Thyroid gland (tissue), 4 donors: ENCODE measurements at places on chromosomes 6 and 20. TPM values are rescaled to one million over a fixed set of nuclear protein-coding genes. Genes with fewer than 3 reads are reported as not detected.

- H3K36me3 ChIP-seq = no peaks in the 10 kb centered on the region
- H3K27ac ChIP-seq = no peak overlapping the region
- H3K4me3 ChIP-seq = no peak overlapping the region
- H3K27me3 ChIP-seq = no peaks in the 10 kb centered on the region
- peaks cover 23% of the 10 kb centered on the region for H3K4me1 ChIP-seq
Observed at GRCh38 chr6:151616091-151616513, 122.3 kb downstream of the CCDC170 start.

GRCh38 chr6:89433252-89434149 lies 549 bp downstream of the ANKRD6 start:
- H3K27ac ChIP-seq = no peak overlapping the region
- peak overlapping the region; percentile 33 for H3K4me3 ChIP-seq

The LRRC73 gene
- total RNA-seq = 2.0 TPM

DNA sequence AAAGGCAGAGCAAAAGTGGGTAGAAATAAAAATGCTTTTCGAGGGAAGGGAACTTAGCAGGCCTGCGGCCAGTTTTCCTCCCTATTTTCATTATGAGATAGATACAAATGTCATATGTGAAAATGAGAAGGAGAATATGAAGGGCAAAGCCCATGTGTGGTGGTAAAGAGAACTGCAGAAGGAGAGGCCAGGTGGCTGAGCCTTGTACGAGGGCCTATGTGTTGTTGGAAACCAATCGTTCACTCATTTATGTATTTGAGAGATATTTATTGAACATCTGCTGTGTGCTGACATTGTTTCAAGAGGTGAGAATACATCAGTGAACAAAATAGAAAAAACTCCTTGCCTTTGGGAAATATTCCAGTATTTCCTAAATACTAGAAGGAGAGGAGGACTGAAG lies 147.7 kb downstream of the SH3BGRL2 start:
- H3K27ac ChIP-seq = no peak overlapping the region
- no peak overlapping the region for H3K4me3 ChIP-seq
- DNase-seq = no peak
- H3K4me1 ChIP-seq = no peaks in the 10 kb centered on the region

DNA sequence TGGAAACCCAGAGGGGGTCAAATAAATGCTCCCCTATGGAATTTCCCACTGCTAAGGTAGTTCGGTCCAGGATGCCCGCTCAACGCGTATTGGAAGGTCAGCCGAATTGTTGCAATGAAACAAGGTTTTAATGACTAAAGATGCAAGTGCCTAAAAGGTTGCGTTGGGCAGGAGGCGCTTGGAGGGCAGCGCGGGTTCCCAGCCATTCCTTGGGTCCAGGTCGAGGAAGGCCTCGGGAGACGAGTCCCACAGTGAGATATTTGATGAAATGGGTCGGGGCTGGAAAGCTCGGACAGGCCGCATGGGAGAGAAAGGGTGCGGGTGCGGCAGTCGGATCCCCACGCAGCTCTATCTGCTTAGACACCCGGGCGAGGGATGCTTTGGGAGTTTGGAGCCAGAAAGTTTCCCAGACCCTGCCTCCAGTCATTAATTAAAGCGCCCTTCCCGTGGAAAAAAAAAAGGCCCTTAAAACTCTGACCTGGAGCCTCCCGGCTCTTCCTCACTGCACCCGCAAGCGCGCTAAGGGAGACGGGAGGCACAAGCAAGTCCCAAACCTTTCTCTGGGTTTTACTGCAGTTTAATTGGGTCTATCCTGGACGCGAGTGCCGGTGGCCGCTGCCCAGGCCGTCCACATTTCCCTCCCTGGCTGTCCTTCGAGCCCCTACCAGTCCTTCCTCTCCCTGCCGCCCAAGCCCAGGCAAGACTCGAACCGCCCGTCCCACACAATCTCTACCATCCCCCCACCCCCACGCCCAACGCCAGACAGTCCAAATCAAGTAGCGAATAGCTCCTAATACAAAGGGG lies 24.2 kb downstream of the TFAP2A start:
- no peaks in the 10 kb centered on the region for H3K4me1 ChIP-seq
- no peaks in the 10 kb centered on the region for H3K36me3 ChIP-seq
- no peak for DNase-seq
- H3K4me3 ChIP-seq = no peak overlapping the region
- peaks cover 57% of the 10 kb centered on the region for H3K27me3 ChIP-seq

- DNase-seq = no peak
- no peaks in the 10 kb centered on the region for H3K36me3 ChIP-seq
- H3K4me3 ChIP-seq = no peak overlapping the region
- no peak overlapping the region for H3K27ac ChIP-seq
- peaks cover 5% of the 10 kb centered on the region for H3K4me1 ChIP-seq
Observed at GRCh38 chr6:142699391-142699790, 245.6 kb downstream of the HIVEP2 start.

GRCh38 chr6:152143359-152143758 lies 335.9 kb downstream of the ESR1 start:
- no peak overlapping the region for H3K27ac ChIP-seq
- peaks cover 60% of the 10 kb centered on the region for H3K36me3 ChIP-seq
- no peaks in the 10 kb centered on the region for H3K27me3 ChIP-seq
- H3K4me1 ChIP-seq = no peaks in the 10 kb centered on the region
- H3K4me3 ChIP-seq = no peak overlapping the region

- no peaks in the 10 kb centered on the region for H3K27me3 ChIP-seq
- H3K4me3 ChIP-seq = no peak overlapping the region
- no peak overlapping the region for H3K27ac ChIP-seq
- DNase-seq = no peak
- H3K36me3 ChIP-seq = no peaks in the 10 kb centered on the region
- H3K4me1 ChIP-seq = no peaks in the 10 kb centered on the region
Observed at GRCh38 chr6:13355043-13355945, 27.0 kb upstream of the TBC1D7 start.

DNA sequence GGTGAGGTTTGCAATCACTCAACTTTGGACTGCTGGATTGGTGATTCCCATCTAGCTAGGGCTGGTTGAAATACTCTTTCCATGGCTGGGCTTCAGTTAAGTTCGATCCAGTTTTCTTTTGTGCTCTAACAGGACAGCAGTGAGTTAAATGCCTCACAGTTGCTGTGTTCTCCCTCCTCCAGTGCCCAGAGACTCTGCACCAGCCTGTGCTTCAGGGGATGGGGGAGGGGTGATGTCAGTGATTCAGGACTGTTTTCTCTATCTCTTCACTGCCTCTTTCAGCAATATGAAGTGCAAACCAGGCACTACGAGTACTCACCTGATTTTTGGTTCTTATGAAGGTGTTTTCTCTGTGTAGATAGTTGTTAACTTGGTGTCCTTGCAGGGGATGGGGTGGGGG lies 88.2 kb upstream of the FAM83B start:
- H3K27ac ChIP-seq = no peak overlapping the region
- no peaks in the 10 kb centered on the region for H3K36me3 ChIP-seq
- no peaks in the 10 kb centered on the region for H3K4me1 ChIP-seq
- no peak overlapping the region for H3K4me3 ChIP-seq
- H3K27me3 ChIP-seq = no peaks in the 10 kb centered on the region

DNA sequence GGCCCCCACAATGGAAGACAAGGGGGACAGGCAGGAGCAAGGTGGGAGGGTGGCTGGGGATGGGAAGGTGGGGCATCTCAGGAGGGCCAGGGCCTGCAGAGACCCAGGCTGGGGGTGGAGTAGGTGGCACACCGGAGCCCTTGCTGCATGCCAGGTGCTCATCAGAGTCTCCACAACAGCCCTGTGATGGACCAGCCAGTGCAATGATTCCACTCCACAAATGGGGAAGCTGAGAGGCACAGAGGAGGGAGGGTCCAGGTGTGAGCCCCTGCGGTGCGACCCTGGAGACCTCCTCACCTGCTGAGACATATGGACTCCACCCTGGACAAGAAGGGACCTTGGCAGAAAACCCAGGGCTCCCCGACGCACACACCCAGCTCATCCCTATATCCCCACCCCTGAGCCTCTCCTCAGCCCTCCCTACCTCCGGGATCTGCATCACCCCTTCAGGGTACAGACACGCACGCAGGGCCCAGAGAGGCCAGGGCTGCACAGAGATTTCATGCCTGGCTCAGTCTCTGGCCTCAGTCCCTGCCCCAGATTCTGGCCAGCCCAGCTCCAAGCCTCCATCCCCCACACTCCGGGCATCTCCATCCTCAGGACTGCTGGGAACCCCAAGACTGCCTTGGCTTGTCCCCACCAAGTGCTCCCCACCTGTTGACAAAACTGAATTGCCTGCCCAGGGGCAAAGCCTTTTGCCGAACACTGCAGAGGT lies 7.1 kb upstream of the GRM4 start:
- H3K27me3 ChIP-seq = peaks cover 5% of the 10 kb centered on the region
- H3K4me3 ChIP-seq = no peak overlapping the region
- H3K27ac ChIP-seq = no peak overlapping the region
- DNase-seq = no peak
- no peaks in the 10 kb centered on the region for H3K36me3 ChIP-seq
- H3K4me1 ChIP-seq = peaks cover 8% of the 10 kb centered on the region

The MLN gene
- not detected for total RNA-seq

The NRSN1 gene
- not detected for total RNA-seq

DNA sequence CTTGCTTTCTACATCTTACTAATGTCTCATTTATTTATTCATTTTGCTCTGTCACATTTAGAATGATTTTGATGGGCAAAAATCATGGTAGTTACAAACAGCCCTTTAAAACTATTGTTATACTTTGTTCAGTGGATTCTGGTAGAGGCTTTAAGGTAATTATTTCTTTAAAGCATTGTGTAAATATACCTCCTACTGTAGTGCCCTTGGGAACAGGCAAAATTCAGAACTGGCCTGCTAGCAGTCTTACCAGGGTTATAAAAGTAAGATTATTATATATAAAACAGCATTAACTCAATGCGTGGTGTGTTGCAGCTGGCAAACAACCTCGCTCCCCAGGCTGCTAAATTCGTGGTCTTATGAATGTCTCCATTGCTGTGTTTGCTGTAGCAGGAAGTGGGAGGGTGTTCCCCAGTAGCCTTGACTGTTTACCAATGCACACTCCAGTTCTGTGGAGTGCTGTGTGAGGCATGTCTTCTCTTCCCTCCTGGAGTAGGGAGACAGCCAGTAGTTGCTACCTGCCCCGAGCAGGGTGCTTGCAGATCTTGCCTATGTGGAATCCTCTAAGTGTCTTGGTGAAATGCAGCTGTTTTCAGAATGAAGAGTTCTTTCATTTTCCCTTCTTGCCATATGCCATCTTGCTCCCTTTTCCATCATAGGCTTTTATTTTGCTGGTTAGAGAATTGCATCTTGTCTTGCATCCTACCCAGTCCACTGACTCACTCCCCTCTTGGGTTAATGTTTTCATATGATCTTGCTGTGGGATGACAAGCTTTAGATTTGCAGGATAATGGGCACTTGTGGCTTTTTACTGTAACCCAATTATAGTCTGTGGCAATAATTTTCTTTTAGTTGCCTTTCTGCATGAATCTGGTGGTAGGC lies 45.3 kb downstream of the IGF2R start:
- H3K4me3 ChIP-seq = no peak overlapping the region
- DNase-seq = no peak
- H3K27me3 ChIP-seq = no peaks in the 10 kb centered on the region
- no peaks in the 10 kb centered on the region for H3K36me3 ChIP-seq
- no peak overlapping the region for H3K27ac ChIP-seq

The POPDC3 gene
- not detected for total RNA-seq

- no peaks in the 10 kb centered on the region for H3K4me1 ChIP-seq
- no peak overlapping the region for H3K4me3 ChIP-seq
- DNase-seq = no peak
- no peaks in the 10 kb centered on the region for H3K27me3 ChIP-seq
- H3K36me3 ChIP-seq = no peaks in the 10 kb centered on the region
Observed at GRCh38 chr20:42364446-42364845, 746.3 kb upstream of the CHD6 start.

The STMND1 gene
- not detected for total RNA-seq

DNA sequence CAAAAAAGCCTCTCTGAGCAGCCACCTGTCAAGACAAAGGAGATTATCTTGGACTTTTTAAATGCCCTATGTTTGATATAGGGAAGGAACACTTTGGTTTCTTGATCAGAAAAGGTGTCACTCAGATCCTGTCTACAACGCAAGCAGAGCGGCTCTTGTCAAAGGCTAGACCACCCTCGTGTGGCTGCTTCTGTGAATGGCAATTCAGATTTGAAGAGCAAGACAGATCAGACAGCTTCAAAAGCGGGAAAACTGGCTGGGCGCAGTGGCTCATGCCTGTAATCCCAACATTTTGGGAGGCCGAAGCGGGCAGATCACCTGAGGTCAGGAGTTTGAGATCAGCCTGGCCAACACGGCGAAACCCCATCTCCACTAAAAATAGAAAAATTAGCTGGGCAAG lies 10.1 kb upstream of the NXT1 start:
- no peak overlapping the region for H3K27ac ChIP-seq
- no peaks in the 10 kb centered on the region for H3K27me3 ChIP-seq
- no peak overlapping the region for H3K4me3 ChIP-seq
- H3K4me1 ChIP-seq = no peaks in the 10 kb centered on the region

The C6orf15 gene
- total RNA-seq = not detected

DNA sequence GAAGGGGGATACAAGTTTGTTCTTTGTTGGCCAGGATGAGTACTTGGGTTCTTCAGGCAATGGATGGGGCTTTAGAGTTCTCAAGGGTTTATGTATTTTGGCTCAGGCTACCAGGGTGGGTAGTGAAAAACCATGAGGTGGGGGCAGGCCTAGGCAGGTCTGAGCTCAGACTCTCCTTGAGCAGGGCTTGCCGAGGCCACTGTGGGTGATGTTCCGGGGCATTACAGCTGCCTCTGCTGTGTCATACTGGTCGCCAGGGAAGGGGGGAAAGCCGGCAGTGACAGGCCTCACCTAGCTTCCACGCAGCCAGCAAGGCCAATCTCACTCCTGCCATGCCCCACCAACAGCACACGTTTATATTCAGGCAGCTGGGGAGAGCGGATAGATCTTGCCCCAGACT lies 79.6 kb downstream of the BCKDHB start:
- H3K27me3 ChIP-seq = no peaks in the 10 kb centered on the region
- H3K36me3 ChIP-seq = no peaks in the 10 kb centered on the region
- H3K4me3 ChIP-seq = no peak overlapping the region
- no peak for DNase-seq
- H3K27ac ChIP-seq = no peak overlapping the region

DNA sequence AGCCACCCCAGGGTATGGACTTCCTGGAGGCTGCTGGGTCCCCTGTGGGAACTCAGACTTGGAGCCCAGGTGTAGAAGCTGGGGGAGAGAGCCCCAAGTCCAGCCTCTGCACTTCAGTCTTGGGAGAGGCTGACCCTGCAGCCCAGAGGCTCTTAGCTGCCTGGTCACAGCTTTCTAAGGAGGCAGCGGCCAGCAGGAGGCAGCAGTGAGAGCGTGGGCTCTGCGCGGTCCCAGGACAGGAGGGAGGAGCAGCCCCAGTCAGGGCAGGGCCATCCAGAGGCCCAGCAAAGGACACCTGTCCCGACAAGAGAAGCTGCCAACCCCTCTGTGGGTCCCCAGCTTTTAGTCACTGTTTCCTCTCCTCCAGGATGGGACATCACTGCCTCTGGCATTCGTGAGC lies 9.4 kb downstream of the TREML2 start:
- no peaks in the 10 kb centered on the region for H3K4me1 ChIP-seq
- H3K36me3 ChIP-seq = no peaks in the 10 kb centered on the region
- no peaks in the 10 kb centered on the region for H3K27me3 ChIP-seq
- no peak overlapping the region for H3K27ac ChIP-seq

The FAM209B gene
- not detected for total RNA-seq

- no peak overlapping the region for H3K4me3 ChIP-seq
- H3K27ac ChIP-seq = no peak overlapping the region
- DNase-seq = no peak
- no peaks in the 10 kb centered on the region for H3K4me1 ChIP-seq
- H3K27me3 ChIP-seq = no peaks in the 10 kb centered on the region
Observed at GRCh38 chr6:110628330-110628729, 151.9 kb upstream of the SLC22A16 start.
